ENCODE measurements at places on chromosomes 1 and 21.
A peak's percentile ranks its signal among the peaks of the same experiment; 100 is the strongest.

DNA sequence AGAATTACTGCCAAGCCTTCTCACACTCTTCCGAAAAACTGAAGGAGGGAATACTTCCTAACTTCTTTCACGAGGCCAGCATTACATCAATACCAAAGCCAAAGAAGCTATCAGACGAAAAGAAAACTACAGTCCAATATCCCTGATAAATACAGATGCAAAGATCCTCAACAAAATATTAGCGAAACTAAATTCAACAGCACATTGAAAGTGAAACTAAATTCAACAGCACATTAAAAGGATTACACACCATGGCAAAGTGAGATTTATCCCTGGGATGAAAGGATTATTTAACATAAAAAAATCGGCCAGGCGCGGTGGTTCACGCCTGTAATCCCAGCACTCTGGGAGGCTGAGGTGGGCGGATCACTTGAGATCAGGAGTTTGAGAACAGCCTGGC lies 176.8 kb downstream of the FAF1 start:
- DNase-seq = no peak

GRCh38 chr1:244100704-244101453 lies 49.8 kb downstream of the ZBTB18 start:
- DNase-seq = no peak

DNA sequence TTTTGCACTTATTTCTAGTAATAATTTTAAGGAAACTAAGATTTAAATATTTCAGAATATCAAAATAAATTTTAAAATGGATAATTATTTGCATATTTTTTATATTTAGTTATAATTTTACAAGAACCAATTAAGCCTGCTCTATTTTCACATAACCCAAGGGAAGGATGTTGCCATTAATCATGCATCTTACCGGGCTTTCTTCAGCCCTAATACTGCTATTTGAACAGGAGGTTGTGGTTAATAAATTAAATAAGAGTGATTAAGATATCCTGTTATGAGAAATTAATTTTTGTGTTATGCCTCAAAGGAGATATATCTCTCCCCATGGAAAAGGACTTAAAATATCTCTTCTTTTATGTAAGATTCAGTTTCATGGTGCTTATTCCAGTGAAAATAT lies 1415.8 kb upstream of the B3GALT2 start:
- no peak for DNase-seq

DNA sequence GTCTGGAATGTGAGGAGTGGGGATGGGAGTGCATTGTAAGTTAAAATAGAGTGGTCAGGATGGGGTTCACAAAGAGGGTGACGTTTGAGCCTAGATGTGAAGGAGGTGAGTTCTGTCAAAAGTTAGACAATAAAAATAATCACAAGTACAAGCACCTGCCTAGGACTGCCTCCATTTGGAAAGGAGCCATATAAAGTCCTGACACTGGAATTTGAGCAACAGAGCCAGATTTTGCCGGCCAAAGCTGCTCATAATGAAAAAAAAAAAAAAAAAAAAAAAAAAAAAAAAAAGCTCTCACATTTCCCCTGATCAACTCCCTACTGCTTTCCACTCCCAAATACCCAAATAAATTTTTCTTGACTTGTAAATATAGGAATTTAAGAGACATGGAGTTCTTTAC lies 4.1 kb downstream of the PALMD start:
- DNase-seq = no peak

GRCh38 chr1:117003223-117003875 lies 1.8 kb downstream of the CD101 start:
- no peak for DNase-seq

- DNase-seq = no peak
Observed at GRCh38 chr21:29350246-29350779, 51.6 kb downstream of the BACH1 start.

DNA sequence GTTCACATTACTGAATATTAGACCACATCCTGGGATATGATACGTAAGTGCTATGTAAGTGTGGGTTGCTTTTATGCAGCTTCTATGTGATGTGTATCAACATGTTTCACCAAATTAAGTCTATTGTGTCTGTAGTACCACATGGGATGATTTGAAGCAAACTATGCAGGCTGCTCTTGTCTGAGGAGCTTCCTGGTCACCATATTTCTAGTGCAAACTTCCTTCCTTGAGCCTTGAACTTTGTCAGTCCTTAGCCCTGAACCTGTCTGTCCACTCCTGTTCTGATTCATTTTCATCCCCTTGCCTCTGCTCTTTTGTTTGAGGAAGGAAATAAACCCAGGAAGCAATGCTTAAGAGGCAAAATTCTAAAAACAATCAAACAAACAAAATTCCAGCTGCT lies 117.5 kb upstream of the VANGL1 start:
- DNase-seq = no peak

DNA sequence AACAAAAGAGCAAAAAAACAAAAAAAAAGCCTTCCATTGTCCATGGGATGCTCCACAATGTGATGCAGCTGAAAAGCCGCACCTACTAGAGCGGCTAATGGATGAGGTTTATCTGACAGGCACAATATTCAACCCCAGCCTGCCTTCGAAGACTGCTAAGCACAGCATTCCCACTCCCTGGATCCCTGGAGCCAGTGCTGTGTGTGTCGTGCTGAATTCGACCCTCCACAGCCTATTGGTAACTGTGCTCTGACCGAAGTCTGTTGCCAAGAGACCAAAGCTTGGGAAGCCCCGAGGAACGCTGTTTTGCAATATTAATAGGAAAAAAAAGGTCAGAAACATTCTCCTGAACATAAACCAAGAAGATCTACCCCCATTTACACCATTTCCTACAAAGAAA lies 57.2 kb upstream of the PUM1 start:
- DNase-seq = no peak

- no peak for DNase-seq
Observed at GRCh38 chr21:14488672-14489204, 57.4 kb downstream of the SAMSN1 start.

- peak; percentile 75 for DNase-seq
Observed at GRCh38 chr1:40338745-40339419, 21.8 kb upstream of the COL9A2 start.

GRCh38 chr21:45364468-45365185 lies 40.3 kb upstream of the COL18A1 start:
- DNase-seq = no peak

- no peak for DNase-seq
Observed at GRCh38 chr21:35974775-35975174, 85.6 kb downstream of the SETD4 start.

DNA sequence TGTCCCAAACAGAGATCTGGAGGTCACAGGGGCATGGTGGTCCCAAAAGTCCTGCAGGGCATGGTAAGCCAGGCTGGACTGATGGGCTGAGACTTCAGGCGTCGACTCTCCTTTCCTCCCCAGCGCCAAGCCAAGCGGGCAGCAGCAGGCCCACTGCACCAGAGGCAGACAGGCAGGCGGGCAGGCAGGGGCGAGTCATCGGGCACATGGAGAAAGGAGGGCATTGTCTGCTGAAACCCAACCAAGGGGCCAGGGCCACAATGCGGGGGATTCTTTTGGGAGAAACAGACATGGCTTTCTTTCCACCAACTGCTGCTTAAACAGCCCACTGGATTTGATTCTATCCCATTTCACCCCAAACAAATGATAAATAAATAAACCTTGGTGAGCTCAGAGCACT lies 46.2 kb downstream of the TRABD2B start:
- DNase-seq = no peak

DNA sequence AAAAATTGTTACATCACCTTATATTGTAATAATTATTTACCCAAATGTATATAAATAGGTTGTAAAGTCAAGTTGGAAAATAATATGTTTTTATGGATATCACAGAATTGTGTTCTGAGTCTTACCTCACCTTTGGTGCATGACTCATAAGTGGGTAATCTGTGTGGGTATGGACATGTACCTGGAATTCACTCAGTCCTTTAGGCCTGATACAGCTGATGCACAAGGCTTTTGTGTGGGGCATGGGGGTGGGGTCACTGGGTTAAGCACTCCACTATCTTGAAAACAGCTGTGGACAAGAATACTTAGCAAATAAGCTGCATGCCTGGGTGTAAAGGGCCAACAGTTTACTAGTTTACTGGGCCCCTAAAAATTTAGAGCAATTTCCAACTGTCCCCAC lies 34.4 kb downstream of the INKA2 start:
- no peak for DNase-seq

DNA sequence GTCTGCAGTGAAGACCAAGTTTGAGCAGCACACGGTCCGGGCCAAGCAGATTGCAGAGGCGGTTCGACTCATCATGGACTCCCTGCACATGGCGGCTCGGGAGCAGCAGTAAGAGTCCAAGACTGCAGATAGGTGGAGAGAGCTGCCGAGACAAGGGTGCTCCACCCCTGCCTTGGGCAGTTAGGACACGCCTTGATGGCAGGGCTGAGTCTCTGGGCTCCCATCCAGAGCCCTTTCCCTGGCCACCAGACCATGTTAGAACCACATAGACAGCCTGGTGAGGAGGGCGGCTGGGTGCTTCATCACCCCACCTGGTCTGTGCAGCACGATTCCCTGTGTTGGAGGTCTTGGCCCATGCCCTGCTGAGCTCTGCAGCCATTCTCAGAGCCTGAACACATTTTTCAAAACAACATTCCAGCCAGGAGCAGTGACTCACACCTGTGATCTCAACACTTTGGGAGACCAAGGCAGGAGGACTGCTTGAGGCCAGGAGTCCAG lies 17.3 kb upstream of the MIIP start:
- no peak for DNase-seq

DNA sequence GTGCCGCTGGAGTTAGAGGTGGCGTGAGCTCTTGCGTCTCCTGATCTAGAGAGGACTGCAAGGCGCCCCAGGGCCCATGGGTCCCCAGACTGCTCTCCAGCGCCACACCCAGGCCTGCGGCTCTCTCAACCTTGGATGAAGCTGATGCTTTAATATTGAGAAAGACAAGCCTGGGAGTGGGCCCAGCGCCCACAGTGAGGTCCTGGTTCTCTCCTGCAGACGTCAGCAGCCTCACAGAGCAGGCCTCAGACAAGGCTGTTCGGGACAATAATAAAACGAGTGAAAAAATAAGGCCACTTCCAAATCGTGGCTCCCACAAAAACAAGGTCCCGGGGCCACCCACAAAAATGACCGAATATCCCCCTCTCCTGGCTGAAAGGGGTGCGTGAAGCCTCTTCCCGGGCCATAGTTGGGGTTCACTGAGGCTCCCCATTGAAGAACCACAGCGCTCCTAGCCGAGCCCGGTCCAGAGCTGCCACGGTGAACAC lies 6.0 kb upstream of the DNMT3L start:
- DNase-seq = peak; percentile 13

GRCh38 chr21:45152265-45152746 lies 77.9 kb downstream of the ADARB1 start:
- DNase-seq = peak; percentile 54

DNA sequence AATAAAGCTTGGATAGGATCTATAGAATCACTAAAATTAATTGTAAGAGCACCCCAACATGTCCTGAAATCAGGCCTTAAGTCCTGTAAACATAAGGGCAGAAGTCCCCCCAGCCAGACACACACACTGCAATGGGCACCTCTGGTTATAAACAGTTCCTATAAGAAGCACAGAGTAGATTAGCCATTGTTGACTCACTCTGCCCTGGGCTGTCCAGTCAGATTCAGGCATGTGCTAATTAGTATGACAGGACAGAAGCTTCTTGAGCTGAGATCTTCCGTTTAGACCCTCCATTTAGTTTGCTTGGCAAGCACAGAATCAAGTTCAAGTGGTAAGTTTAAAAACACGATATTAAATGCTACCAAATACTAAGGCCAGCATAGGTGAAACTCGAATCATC lies 11.8 kb upstream of the DENND1B start:
- no peak for DNase-seq

- no peak for DNase-seq
Observed at GRCh38 chr1:16014509-16015482, 3.0 kb downstream of the HSPB7 start.

- DNase-seq = no peak
Observed at GRCh38 chr1:201686714-201687455, 142.1 kb upstream of the IPO9 start.

GRCh38 chr21:43866260-43866629 lies 1.2 kb downstream of the AGPAT3 start:
- DNase-seq = peak; percentile 36

DNA sequence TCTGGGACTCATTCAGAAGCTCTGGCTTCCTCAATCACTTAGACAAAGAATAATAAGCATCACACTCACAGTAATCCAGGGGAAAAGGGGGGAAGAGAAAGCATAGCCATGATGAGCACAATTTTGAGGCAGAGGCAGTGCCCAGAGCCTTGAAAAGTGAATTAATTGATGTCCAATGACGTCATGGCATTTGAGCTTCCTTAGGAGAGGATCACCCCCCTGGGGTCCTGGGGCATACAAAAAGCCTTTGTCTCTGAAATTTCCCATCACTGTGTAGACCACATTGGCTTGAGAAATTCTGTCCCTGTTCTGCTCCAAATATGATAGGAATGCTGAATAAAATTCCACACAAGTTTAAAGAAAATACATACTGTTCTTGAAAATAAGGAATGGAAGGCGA lies 84.3 kb upstream of the COA6 start:
- no peak for DNase-seq

GRCh38 chr1:103459346-103459745 lies 66.2 kb upstream of the RNPC3 start:
- DNase-seq = no peak

DNA sequence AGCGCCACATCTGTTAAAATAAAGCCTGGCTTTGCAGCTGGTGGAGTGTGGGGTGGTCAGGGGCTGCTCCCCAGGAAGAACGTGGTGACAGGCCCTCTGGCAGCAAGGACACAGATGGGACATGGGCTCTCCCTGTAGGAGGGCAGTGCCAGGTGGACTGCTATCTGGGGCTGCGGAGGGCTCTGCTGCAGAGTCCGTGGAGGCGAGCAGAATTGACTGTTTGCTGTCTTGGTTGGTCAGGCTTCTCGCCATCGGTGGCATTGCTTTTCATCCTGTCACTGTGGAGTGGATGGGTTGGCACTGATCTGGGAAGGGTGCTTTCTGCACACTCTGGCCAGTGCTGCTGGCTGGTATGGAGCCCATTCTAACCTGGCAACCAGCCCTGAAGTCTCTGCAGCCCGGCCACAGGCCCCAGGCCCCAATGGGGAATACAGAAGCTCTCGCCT lies 103.0 kb downstream of the LAMC2 start:
- DNase-seq = no peak

DNA sequence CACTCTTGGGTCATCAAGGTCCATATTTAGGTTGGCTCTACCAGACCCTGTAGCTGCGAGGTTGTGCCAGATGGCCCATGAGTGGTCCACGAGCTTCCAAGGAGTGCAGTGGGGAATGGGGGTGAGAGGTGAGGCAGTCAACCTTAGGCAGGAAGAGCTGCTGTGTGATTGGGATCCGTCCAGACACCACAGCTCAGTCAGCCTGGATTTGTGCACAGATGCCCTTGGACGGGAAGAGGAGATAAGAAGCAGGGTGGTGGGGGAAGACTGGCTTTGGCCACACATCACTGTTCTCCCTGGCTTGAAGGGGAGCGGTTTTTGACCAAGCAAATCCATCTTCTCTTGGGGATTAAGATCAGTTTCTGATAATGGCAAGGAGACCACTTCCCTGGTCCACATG lies 130.6 kb downstream of the IGSF21 start:
- no peak for DNase-seq

DNA sequence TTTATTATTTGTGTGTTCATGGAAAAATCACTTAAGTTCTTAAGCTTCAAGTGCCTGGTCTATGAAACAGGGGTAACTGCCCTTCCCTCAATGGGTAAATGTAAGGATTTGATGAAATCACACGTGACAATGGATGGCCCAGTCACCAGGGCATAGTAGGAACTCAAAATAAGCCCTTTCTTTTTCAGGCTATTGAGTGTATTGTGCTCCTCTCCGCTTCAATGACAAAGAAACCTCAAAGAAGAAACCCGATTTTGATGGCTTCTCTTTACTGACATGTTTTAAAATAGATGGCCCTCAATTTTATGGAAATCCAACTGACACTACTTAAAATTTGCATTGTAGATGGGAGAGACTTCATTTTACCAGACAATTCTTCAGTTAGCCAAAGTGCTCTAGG lies 543.5 kb downstream of the OMA1 start:
- no peak for DNase-seq

Measured in activated CD4-positive, alpha-beta T cell treated with anti-CD3 and anti-CD28 coated beads for 4 hours (primary cell).